Fibroblast of skin of abdomen (primary cell): ENCODE measurements at places on chromosomes 3 and 15.

DNA sequence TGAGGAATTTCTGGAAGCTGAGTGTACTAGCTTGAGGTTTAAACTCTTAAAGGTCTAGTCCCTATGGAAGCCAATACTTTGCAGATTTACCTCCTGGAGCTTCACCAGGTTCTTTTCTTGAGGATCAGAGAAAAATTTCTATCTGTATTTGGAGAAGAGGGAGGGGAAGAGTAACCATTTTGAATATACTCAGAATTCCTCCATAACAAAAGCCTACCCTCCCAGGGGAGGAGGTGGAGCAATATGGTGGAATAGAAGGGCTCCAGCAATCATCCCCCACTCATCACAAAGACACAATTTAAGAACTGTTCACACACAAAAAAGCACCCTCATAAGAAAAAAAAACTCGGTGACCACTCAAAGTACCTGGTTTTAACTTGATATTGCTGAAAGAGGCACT is 36.0 kb upstream of the PEX5L start:
- DNase-seq, result no peak

- no peak for DNase-seq
These were observed 78.0 kb upstream of the FEZF2 start for GRCh38 chr3:62451211-62451887.

- peak; percentile 71 for DNase-seq
These were observed 83.1 kb downstream of the XXYLT1 start for GRCh38 chr3:195187609-195188425.

GRCh38 chr15:70023064-70023768 is 74.5 kb downstream of the TLE3 start:
- peak; percentile 90 for DNase-seq

DNA sequence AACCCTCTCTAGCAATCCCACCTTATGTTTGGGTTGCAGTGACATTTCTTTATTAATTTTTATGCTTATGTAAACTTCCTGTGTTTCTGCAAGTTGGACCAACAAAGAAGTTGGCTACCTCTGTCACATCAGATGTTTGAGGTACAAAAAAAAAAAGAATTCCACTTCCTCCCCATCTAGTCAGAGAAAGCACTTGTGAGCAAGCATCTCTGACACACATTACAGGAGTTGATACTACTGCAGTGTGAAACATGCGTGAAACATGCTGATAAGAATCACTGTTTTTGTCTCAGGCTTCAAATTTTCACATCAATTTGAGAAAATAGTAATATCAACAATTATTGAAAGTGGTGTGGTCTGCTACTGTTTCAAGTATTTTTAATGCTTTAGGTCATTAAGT is 1.3 kb downstream of the SCAANT1 start:
- DNase-seq, result peak; percentile 13

GRCh38 chr15:30962079-30962478 is 29.3 kb downstream of the MTMR10 start:
- DNase-seq, result no peak

DNA sequence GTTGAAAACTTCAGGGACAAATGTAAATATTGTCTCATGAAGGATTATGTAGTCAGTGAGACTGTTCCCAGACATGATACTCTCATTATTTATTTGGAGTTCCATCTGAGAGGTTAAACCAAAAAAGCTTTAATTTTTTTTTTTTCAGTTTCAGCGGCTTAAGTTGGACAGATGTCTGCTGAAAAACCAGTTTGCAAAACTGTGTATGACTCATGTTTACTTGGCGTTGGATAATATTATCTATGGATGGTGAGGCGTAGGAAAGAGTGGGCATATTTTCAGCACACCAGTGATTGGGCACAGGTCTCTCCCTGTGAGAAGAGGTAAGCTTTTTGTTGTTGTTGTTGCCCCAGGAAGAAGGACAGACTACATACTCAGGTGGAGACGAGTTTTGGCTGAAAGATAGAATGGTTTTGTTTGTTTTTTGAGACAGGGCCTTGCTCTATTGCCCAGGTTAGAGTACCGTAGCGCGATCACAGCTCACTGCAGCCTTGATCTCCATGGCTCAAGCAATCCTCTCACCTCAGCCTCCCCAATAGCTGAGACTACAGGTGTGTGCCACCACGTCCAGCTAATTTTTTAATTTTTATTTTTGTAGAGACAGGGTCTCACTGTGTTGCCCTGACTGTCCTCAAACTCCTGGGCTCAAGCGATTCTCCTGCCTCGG is 16.4 kb upstream of the ANXA2 start:
- DNase-seq, result peak; percentile 43

DNA sequence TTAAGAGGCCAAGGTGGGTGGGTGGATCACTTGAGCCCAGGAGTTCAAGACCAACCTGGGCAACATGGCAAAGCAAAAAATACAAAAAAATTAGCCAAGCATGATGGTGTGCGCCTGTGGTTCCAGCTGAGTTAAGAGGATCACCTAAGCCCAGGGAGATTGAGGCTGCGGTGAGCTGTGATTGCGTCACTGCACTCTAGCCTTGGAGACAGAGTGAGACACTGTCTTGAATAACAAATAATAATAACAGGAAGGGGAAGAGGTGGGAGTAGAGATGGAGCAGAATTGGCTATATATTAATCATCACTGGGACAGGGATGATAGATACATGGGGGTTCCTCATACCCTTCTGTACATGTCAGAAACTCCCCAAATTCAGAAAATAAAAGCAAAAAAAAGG is 23.8 kb upstream of the NMB start:
- DNase-seq, result no peak

DNA sequence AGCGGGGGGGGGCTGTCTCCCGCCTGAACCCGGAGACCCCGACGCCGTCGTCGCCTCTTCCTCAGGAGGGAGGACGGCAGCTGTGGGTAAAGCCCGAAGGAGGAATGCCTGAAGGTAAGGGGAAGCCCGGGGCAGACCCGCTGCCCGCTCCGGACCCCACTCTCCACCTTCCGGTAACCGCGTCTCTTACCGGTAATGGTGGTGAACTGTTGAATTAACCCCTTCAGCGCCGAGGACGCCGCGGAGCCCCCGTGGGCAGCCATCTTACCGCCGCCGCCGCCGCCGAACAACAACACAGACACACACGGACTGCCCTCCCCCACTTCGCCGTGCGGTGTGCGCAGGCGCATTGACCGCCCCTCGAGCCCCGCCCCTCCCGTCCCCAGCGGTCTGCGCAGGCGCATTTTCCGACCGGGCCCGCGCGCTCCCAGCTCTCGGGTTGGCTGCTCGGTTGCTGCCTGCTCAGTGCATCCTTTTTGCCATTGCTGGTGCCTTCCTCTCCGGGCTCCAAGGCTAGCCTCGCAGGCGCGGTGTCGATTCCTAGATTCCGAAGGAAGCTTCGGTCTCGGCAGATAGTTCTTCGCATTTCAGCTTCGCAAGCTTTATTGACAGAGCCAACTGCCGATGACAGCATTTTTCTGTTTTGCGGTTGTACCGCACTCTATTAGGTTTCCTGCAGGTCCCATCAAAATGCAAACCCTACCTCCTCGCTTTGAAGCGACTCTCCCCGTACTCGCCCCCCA is at the start of gene UBXN7:
Gene UBXN7, minus strand, starts transcription at position 291 of the 743 bp plus-strand sequence. Its CDS starts 28 bp downstream, at position 263.
- peak; percentile 94 for DNase-seq

- DNase-seq, result no peak
These were observed 13.0 kb downstream of the FOXP1 start for GRCh38 chr3:71570546-71570945.

DNA sequence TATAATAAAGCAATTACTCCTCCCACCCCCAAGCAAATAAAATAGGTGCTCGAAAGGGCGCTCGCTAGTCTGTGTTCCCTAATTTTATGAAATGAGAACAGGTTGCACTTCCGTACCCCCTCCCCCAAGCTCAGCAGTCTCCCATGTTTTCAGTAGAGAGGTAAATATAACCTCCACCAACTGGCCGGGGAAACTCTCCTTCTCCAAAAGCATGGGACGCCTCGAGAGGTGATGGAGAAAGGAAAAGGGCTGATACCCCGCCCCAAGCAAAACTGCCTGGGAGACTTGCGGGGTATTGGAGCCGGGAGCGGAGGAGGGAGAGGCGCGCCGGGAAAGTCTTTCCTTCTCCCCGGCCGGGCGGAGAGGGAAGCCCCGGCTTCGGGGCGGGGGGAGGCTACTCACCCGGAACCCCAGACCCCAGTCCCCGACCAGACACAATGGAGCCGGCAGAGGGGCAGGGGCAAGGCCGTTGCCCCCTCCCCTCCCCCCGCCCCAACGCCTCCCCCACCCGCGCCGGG is 605 bp downstream of the DCUN1D1 start:
- DNase-seq, result no peak

- no peak for DNase-seq
These were observed 61.0 kb downstream of the LIPC start for GRCh38 chr15:58492661-58493397.

- DNase-seq, result no peak
These were observed 10.5 kb downstream of the CAPN7 start for GRCh38 chr3:15216501-15216900.

GRCh38 chr3:31284776-31285175 is 247.9 kb upstream of the STT3B start:
- DNase-seq, result no peak

- no peak for DNase-seq
These were observed 248.4 kb downstream of the CPNE4 start for GRCh38 chr3:131786386-131786785.

DNA sequence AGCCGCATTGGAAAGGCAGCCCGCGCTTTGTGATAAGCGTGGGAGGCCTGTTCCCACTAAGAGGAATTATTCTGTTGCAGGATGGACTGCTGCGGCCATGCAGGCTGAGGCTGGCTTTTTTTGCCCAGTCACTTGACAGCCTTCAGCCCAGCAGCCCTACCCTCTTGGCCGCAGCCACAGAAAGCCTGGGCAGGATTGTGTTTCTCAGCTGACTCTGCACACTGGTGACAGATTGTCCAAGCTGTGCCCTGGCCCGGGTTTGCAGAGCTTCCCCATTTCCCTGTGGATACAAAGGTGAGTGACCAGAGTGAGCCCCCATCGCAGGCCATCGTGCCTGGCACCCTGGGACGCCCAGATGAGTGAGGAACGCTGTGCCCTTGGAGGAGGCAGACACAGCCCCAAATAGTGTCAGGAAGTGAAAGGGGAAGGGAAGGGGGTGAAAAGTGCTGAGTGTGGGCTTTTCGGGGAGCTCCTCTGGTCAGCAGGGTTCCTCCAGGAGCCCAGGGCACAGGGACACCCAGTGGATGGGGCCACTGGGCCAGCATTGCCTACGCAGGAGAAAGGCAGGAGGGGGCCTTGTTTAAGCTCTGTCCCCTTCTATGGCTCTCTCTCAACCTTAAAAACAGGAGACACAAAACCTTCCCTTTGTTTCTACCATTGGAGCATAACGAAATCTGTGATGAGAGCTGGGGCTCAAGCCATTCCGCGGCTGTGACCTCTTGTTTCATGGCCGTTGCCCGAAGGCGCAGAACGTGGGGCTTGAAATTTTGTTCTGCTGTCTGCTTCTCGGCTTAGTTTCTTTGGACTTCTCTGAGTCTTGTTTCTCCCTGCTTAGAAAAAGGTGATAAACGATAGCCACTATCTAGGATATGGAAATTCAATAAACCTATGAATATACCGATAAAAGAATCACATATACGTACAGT is 91.5 kb upstream of the MEF2A start:
- DNase-seq, result no peak

- DNase-seq, result no peak
These were observed 158.6 kb downstream of the UACA start for GRCh38 chr15:70604666-70605315.

GRCh38 chr15:40327457-40327856 is 4.0 kb downstream of the INAFM2 start:
- no peak for DNase-seq

GRCh38 chr3:100075851-100076730 is 38.2 kb downstream of the FILIP1L start:
- DNase-seq, result no peak

DNA sequence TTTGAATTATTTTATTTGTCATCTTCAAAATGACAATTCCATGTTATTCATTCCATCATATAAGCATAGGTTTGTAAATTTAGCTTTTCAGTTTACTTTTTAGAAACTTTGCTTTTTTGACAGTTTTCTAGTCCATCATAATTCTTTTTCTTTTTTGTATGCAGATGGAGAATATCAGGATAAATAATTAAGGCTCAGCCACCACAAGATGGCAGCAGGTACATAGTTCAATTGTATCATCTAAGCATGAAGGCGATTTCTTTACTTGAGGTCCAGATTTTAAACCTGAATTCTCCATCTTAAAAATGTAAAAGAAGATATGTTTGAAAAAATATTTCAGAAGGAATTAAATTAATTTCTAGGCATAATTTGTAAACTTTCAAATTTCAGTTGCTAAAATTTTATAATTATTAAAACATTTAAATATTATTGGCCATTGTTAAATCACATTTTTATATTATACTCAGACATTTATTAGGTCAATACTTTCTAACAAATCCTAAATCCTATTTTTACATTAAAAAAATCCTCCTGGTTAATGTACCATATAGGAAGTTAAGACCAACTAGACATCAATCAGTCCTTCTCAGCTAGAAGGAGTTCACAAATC is 15.1 kb downstream of the PLSCR5 start:
- DNase-seq, result peak; percentile 53

DNA sequence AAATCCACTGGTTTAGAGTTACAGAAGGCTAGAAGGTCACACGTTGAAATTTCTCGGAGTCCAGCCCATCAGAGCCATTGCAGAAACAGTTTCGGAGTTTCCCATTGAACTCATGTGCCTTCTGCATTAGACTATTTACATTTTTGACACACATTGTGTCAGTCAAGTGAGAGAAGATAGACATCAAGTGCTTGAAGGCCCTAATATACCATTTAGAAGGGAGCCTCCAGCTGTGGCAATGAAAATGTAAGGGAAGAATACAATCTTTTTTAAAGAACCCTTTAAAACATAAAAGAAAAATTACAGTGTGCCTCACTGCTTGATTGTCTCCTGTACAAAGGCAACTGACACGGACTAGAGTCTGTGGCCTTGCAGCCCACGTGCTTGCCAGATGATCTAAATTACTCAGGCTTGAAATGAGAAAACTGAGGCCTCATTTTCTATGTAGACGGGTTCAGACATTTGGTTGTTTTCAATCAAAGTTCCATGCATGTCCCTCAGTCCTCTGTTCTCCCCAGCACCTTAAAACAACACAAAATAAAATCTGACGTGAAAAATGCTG is 650.5 kb downstream of the ROBO2 start:
- no peak for DNase-seq

DNA sequence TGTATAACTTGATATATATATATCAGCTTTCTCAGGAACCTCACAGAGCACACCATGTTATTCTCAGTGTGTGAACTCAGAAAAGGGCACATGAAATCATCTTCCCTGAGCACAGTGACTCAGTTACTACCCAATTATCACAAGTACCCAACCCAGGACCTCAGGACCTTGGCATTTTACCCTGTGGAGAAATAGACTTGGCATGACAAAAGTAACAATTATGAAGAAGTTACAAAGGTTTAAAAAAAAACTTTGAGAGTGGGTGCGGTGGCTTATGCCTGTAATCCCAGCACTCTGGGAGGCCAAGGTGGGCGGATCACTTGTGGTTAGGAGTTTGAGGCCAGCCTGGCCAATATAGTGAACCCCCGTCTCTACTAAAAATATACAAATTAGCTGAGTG is 52.4 kb downstream of the ONECUT1 start:
- DNase-seq, result no peak

- no peak for DNase-seq
These were observed 87.1 kb downstream of the CGNL1 start for GRCh38 chr15:57463360-57463759.
